Activated T-cell treated with anti-CD3 and anti-CD28 coated beads, Interleukin-2, amount 50 U/mL, for 72 hours (primary cell): ENCODE measurements at places on chromosomes 3 and 15.

DNA sequence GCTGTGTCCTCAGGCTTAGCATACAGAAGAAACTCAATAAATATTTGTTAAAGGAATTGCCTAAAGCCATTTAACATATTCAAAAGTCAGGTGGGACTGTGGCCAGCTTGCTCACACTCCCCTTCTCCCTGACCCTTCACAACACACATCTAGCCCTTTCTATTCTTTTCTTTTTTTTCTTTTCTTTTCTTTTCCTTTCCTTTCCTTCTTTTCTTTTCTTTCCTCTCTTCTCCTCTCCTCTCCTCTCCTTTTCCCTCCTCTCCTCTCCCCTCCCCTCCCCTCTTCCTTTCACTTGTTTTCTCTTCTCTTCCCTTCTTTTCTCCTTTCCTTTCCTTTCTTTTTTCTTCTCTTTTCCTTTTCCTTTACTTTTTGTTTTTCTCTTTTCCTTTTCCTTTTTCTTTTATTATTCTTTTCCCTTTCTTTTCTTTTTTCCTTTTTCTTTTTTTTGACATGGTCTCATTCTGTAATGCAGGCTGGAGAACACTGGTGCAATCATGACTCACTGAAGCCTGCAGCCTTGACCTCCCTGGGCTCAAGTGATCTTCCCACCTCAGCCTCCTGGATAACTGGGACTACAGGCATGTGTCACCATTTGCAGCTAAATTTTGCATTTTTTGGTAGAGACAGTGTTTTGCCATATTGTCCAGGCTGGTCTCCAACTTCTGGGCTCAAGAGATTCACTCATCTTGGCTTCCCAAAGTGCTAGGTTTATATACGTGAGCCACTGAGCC is 377.8 kb downstream of the GRM7 start:
- DNase-seq: no peak

DNA sequence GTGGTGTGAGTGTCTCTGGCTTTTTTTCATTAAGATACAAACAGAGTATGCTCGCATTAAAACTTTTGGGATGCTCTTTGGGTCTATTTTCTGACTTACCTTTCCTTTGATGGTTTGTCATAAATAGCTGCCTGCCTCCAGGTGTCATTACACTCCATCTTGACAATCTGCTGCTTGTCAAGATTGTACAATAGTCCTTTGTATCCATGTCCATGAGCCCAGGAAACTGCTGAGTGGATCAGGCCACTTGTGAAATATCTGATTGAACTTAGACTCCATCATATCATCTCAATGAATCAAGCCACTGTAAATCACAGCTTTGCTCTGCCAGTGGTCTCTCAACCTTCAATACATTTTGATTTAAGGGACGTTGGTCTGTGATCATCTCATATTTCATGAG is 135.2 kb downstream of the ECT2 start:
- DNase-seq: no peak

GRCh38 chr3:20701641-20702040 is 515.6 kb upstream of the SGO1 start:
- no peak for DNase-seq

DNA sequence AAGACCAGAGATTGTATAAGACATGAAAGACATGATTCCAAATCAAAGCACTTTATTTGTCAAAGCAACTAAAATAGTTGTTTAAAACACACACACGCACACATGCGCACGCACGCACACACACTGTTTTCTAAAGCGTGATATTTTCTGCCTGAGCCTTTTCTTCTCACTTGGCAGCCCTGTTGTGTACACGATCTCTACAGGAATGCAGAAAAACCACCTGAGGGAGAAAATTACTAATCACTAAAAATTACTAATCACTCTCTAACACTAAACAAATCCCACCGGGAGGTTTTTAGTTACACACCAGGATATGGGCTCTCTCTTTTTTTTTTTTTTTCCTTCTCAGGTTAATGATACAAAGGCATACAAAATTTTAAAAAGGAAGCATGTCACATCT is 160.1 kb upstream of the ATP11B start:
- no peak for DNase-seq

DNA sequence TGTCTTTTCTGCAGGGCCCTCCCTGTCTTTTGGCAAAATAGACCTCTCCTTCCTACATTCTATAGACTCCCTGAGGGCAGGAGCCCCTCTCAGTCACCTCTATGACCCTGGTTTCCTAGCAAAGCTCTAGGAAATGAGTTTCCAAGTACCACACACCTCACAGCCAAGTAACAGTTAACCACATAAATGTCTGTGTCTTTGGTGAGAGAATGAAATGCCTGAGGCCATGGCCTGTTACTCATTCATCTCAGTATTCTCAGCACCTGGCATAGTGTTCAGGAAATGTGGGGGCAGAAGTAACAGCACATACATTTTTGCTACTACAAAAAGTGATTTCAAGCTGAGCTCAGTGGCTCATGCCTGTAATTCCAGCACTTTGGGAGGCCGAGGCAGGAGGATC is 21.0 kb downstream of the RFT1 start:
- DNase-seq: peak; percentile 43

DNA sequence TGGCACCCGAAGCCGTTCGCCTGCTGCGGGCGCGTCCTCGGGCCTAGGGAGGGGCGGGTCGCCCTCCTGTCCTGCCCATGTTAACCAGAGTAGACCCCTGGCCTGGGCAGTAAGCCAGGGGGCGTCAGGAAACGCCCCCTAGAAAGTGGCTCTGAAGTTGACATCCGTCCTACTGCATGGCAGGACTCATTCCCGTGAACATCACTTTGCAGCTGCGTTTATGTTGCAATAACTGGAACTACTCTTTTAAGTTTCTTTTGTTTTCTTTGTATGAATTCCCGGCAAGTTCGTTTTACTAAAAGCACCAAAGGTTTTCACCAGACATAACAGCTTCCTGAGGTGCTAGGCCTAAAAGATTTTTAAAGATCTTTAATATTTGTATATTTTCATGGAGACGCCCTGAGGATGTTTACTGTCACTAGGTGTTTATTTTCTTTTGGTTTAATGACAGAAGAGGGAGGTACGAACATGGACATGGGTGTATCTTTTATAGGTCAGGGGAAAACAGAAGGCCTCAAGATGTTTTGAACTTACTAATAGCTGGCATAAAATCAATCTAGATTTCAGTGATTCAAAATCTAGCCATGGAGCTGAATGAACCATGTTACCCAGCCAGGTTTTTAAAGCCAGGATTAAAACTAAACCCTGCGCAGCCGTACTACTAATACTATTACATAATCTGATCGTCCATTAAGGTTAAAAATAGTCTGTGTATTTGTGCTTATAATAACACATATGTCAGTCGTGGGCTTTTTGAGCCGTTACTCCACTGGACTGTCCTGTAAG is 1.0 kb downstream of the C15orf61 start:
- DNase-seq: no peak

- no peak for DNase-seq
These were observed 611.4 kb upstream of the NAALADL2 start for GRCh38 chr3:174247687-174248152.

DNA sequence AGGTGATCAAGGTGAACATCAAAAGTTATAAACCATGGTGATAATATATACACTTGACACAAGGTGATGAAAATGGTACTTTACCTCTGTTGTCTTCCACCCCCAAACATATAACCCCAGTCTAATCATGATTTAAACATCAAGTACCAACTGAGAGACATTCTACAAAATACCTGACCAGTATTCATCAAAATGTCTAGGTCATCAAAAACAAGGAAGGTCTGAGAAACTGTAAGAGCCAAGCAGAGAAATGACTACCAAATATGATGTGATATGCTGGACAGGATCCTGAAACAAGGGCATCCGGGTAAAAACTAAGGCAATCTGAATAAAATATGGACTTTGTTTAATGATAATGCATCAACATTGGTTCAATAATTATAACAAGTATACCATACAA is 27.8 kb downstream of the EDC3 start:
- no peak for DNase-seq

DNA sequence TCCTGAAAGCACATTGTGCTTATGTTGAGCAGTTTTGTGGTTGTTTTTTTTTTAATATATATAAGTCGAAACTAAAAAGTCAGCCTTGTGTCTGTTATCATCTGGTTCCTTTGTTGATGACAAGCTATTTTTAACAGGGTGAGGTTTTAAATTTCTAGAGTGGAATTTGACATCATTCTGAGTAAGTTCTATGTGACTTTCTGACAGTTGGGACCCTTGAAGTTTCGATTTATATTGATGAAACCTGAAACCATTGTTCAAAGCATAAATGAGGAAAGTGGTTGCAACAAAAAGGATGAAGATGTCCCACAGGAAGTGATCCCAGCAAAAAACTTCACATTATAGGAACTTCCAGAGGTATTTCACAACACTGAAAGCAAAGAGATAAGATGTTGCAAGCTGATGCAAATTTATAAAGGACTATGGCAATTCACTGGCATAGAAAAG is 94.0 kb downstream of the CYP19A1 start:
- DNase-seq: no peak

DNA sequence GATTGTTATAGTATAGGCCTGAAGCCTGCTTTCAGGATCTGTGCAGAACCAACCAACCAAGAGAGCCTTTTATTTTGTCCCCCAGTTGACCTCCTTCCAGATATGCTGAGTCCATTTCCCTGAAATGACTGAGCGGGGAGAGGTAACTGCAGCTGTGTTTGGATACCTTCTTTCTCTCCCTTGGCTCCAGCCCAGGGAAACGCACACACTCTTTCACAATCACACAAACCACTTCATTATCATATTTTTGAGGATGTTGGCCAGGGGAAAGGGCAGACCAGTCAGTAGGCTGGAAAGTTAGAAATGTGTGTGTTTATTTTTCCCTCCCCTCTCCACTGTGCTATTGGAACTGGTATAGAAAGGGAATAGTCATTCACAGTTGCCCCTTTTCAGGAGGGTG is 417.7 kb upstream of the TBL1XR1 start:
- DNase-seq: no peak

GRCh38 chr3:139289860-139290524 is 53.8 kb upstream of the MRPS22 start:
- DNase-seq: no peak

DNA sequence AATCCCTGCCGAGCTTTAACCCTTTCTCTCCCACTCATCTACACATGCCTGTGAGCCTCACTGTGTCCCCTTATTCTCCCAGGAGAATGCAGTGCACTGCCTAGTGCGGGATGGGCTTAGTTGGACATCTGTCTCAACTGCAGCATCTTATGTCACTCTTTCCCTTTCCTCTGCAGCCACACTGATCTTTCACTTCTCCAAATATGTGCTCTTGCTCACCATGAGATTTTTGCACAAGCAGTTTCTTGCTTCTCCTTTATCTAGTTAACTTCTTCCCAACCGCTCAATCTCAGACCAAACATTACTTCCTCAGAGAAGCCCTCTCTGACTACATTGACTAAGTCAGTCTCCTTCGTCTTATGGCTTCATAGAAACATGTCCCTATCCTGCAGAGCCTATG is 292.3 kb downstream of the KBTBD8 start:
- DNase-seq: no peak

DNA sequence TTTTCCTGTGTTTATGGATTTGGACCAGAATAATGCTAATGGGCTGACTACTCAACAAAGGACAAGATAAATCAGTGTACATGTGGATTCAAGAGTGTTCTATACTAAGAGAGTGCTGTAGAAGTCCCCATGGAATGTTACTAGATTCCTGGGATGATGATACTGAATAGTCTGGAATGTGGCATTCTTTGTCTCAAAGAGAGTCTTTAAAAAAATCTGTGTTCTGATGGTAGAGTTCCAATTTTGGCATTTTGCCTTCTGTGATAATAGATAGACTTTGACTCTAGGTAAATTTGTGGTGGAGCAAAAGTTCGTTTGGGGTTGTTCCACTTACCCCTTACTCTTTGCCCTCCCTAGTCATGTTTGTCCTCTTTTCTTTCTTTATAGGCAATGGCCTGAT is 43.7 kb downstream of the NMD3 start:
- DNase-seq: no peak

DNA sequence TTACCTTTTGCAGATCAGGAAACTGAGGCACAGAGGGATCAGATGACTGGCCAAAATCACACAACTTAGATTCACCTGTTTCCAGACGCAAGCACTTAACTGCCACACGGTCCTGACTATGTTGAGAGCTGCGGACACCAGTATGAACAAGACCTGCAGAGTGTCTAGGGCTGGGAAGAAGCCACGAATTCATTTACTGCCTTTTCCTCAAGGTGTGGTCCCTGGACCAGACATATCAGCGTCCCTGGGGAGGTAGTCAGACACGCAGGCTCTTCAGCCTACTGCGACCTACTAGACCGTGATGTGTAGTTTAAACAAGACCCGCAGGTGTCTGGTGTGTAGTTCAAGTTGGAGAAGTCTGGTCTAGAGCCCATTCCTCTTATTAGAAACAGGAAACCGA is 541 bp upstream of the SLC6A11 start:
- no peak for DNase-seq

DNA sequence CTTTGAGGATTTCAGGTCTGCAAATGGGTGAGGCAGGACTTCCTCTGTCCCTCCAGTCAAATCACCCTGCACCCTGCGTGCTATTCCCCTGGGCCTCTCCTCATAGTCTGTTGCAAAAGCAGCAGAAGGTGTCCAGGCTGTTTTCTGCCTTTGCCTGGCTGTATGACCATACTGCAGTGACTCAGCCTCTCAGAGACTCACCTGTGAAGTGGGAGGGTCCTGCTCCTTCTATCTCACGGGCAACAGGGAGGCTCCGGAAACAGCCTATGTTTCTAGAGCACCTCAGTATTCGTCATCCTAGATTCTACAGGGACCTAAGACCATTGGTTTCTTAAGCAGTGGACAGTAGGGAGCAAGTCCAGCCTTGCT is 216.4 kb downstream of the TLE3 start:
- DNase-seq: no peak

- DNase-seq: no peak
These were observed 17.4 kb upstream of the ARIH1 start for GRCh38 chr15:72456684-72457083.

GRCh38 chr15:67998599-67999133 is 55.4 kb upstream of the PIAS1 start:
- DNase-seq: no peak

DNA sequence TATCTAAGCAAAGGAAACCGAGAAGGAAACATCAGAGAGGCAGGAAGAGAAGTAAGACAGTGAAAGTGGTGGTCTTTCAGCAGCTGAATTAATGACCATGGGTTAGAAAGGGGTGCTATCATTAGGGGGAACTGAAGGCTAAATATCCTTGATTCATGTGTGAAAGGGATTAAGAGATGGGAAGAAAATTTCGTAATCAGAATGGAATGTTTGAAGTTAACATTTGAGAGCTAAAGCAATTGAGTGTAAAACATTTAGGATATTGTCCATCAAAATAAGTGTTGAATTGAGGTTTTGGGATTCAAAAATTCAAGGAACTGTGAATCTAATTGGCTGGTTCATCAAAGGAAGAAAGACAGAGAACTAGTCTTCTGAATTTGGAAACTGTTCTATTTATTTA is 4.1 kb upstream of the ECT2 start:
- DNase-seq: no peak
